ENCODE measurements at places on chromosomes 4 and X.

DNA sequence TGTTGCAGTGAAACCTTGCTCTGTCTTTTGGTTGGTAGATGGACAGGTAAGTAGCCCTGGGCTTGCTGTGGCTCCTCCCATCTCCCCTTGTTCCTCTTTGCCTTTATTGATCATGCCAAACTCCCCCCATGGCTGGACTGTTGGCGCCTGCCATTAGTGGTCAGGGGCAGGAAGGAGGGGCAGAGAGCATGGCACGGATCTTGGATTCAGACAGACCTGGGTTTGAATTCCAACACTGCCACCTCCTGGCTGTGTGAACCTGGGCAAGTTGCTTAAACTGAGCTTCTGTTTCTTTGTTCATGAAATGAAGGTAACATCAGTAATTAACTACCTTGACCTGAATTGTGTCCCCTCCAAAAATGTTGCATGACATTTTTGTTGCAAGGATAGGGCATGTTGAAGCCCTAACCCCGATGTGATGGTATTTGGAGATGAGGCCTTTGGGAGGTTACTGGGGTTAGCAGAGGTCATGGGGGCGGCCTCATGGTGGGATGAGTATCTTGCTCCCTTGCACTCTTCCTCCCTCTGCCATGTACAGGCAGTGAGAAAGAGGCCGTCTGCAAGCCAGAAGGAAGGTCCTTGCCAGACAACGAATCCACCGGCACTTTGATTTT lies 6.0 kb downstream of the SLC2A9 start:
- DNase-seq: peak; percentile 44

DNA sequence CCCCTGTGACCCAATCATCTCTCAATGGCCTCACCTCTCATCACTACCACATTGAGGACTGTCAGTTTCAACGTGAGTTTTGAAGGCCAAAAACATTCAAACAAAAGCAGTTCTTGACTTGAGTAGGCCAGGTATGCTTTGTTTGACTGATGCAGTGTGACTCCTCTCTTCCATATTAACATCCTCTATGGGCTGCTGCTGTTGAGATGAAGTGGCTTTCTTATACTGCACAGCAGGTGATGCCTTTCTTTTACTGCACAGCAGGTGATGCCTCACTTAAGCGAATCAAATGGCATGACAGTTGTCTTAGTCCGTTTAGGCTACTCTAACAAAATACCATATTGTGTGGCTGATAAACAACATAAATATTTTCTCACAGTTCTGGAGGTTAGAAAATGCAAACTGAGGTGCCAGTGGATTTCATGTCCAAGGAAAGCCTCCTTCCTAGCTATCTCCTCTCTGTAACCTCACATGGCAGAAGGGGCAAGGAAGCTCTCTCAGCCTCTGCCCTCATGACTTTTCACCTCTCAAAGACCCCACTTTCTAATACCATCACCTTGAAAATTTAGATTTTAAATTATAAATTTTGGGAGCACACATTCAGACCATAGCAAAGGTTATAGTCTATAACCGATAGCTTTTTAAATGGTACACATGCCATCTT lies 2267.9 kb upstream of the AGA start:
- no peak for DNase-seq

- DNase-seq: no peak
Measured at GRCh38 chr4:153159728-153160221, 44.5 kb upstream of the TRIM2 start.

- no peak for DNase-seq
Measured at GRCh38 chr4:156336511-156336910, 382.8 kb upstream of the CTSO start.

DNA sequence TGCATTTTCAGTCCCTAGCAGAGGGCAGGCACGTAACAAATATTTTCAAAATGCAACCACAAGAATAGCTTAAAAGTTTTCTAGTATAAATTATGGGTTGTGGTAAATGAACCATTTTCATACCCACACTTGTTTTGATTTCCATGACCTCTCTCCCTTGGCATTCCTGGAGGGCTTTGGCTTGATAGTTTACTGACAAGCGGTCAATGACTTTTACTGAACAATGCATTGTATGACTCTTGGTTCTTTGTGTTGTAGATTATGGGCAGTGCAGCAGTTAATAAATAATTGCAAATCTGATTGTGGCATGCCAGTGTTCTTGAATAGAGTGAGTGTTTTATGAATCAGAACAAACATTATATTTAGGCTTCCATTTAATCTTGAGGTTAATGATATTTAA lies 285.2 kb upstream of the ARX start:
- DNase-seq: no peak

DNA sequence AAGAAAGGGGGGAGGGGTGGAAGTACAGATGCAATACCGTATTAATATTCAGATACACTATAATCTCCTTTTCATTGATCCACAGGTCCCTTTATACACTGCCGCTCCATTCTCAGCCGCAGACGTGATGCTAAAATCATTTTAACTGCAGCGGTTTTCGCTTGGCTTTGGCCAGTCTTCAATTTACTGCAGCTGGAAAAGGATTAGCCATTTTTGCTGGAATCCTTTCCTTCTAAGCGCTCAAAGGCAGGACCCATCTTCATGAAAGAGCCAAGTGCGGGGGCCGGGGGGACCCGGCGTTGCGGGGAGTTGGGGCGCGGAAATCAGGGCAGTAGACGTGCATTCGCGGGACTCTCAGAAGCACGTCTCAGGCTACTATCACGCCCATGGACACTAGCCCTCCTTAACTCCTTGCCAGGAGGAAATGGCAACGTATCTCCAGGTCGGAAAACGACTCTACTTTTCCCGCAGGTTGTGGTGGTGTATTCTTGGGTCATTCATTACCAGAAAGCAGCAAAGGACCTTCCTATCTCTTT lies 1.7 kb upstream of the PCDH10 start:
- DNase-seq: no peak

DNA sequence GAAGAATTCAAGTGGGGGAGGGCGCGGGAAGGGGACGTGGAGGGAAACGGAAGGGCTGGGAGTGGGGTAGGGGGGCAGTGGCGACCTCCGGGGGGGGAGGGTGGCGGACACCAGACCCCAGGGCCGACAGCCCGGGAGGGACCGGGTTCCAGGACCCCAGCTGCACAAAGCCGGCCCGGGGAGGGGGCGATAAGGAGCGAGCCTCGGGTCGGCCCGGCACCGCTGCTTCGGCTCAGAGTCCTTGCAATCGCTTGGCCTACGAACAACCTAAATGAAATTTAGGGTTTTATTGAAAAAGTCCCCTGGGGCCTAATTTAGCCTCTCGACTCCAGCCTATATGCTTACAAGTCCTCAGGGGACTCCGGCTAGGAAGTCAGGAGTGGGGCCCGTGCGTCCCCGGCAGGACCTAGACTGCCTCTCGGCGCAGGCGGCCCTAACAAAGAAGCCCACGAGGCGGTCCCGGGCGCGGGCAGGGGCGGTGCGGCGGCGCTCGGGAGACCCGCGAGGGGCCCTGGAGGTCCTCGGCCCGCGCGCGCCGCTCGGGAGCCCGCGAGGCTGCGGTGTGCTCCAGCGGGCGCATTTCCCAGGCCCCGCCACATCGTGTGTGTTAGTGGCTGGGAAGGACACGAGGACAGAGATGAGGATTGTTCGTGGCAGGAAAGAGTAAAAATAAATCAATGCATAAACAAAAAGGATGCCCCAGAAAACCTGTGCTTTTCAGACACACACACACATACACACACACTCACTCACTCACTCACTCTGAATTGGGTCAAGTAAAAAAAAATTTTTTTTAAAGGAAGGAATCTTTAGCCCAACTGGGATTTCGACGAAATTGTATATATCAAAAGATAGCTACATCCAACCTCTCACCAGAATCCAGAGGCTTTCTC lies 70.0 kb downstream of the MGST2 start:
- no peak for DNase-seq

DNA sequence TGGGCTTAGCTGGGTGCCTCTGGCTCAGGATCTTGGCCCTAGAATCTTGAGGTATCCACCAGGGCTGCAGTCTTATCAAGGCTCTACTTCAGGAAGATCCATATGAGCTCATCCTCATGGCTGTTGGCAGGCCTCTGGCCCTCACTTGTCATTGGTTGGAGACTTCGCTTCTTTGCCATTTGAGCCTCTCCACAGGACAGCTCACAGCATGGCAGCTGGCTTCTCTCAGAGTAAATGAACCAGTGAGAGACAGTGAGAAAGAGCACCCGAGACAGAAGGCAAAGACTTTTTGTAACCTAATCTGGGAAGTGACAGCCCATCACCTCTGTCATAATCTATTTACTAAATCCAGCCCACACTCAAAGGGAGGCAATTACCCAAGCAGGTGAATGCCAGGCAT lies 236.8 kb downstream of the GPAT3 start:
- DNase-seq: no peak

- no peak for DNase-seq
Measured at GRCh38 chr4:154908168-154908567, 127.1 kb downstream of the RBM46 start.

DNA sequence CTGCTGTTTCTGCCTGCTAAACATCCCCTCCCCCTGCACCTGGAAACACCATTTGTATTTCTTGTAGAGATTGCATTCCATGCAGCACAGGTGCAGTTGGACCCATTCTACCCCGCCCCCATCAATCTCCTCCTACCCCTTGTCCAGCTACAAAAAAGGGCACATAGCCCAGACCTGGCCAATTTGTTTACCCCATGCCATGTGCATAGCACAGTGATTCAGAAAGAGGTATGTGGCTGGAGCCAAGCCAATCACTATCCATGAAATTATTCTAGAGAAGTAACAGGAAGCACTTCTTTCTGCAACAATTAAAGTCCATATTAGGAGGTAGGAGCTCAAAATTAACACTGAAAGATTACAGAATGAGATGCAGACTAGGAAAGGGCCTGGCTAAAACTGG lies 20.2 kb upstream of the TMEM184C start:
- no peak for DNase-seq

- no peak for DNase-seq
Measured at GRCh38 chr4:81620442-81620841, 148.7 kb upstream of the RASGEF1B start.

- DNase-seq: peak; percentile 6
Measured at GRCh38 chr4:89837993-89838390, 1.0 kb upstream of the SNCA start.

DNA sequence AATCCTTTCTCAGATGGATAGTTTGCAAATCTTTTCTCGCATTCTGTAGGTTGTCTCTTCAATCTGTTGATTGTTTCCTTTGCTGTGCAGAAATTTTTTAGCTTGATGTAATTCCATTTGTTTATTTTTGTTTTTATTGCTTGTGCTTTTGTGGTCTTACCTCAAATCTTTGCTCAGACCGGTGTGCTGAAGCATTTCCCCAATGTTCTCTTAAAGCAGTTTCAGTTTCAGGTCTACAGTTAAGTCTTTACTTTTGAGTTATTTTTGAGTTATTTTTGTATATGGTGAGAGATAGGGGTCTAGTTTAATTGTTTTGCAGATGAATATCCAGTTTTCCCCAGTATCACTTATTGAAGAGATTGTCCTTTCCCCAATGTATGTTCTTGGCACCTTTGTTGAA lies 18.2 kb upstream of the SLC25A14 start:
- DNase-seq: no peak

DNA sequence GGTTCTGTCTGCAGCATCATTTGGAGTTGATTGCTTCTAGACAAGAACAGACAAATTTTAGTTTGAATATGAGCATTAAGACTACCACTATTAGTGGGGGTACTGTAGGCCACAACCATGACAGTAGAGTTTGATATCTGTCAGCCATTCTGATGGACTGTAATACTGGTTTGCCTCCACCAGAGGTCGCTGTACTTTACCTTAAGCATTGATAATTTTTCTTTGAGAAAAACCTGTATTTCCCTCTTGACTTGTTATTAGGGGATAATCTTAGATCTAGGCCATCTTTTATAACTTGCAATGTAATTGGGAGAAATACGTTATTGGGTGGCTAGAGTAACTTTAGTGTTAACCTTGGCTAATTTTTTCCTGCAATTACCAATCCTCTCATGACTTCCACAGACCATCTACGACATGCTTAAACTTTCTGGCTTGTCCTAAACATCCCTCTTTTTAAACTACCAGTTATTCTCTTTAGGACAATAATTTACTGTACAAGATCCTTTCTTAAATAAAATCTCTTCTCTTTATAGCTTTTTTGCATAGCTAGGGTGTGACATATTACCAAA lies 562.4 kb downstream of the MAGEB5 start:
- peak; percentile 6 for DNase-seq

DNA sequence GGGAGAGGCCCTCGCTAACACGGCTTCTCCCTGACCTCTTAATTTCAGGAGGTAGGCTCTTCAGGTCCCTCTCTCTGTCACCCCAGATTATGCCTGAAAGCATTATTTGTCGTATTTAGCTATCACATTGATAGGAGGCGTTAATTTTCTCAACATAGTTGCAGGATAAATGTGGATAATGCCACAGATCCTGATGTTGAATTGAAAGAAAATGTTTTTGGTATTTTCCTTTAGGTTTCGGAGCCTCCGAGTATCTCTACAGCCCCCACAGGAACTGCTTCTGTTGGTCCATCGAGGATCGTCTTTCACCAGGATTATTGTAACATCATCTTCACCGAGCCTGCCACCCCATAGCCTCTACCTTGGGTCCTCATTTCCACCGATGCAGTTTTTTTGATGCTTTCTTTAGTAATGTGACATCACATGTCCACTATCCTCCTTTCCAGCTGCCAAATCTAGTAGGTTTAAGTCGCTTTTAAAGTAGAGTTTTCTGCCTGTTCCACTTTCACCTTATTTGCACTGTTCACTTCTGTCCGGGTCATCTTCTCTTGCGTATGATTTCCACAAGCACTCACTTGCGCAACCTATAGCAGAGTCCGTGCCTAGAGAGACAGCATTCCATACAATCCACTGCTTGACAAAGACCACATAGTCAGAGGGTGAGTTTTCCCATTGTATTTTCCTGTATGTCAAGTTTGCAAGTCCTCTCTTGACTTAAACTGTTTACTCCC lies 665 bp downstream of the TIGD2 start:
- DNase-seq: no peak

DNA sequence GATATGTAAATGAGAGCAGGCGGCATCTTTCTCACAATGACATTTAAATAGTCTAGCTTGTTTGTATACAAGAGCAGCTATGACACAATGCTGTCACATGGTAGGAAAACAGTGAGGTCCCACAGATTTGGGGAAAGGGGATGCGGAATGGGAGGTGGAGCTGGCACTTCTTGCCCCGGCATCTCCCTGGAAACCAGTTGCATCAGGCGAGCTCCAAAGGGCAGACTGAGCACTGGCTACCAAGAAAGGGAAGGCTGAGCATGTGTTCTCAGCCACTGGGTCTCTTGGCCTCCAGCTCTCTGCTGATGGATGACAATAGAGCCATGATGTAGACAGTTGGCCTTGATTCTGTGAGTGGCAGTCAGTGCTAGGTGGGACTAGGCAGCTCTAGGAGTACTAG lies 109.0 kb downstream of the UCHL1 start:
- DNase-seq: no peak

GRCh38 chrX:143570782-143571181 lies 53.5 kb upstream of the SPANXN3 start:
- no peak for DNase-seq
